CD4-positive, alpha-beta T cell (primary cell): ENCODE measurements at places on chromosomes 1 and 21.

GRCh38 chr1:66350001-66350547 lies 183.9 kb upstream of the SGIP1 start:
- peaks cover 9% of the 10 kb centered on the region for H3K36me3 ChIP-seq
- peak overlapping the region; percentile 8 for H3K4me3 ChIP-seq
- H3K27me3 ChIP-seq = no peaks in the 10 kb centered on the region
- H3K4me1 ChIP-seq = peaks cover 52% of the 10 kb centered on the region
- DNase-seq = peak; percentile 63

DNA sequence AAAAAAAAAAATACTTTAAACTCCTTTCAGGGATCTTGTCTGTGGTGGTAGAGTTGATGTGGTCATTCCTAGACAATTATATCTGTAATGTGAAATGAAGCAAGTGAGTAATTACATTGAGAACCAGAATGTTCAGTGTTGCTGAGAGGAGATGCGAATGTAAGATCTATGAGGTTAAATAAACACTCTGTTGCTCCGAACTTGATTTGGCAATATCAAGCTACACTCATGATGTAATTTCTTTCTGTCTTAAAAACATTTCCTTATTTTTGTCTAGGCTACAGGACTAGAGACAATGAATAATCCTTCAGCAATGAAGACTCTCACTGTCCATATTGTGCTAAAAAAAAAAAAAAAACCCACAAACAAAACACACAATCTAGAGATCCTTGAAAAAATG lies 63.1 kb upstream of the IGSF5 start:
- no peak overlapping the region for H3K27ac ChIP-seq
- no peak overlapping the region for H3K4me3 ChIP-seq
- H3K36me3 ChIP-seq = no peaks in the 10 kb centered on the region
- no peaks in the 10 kb centered on the region for H3K27me3 ChIP-seq
- DNase-seq = no peak
- H3K4me1 ChIP-seq = no peaks in the 10 kb centered on the region

DNA sequence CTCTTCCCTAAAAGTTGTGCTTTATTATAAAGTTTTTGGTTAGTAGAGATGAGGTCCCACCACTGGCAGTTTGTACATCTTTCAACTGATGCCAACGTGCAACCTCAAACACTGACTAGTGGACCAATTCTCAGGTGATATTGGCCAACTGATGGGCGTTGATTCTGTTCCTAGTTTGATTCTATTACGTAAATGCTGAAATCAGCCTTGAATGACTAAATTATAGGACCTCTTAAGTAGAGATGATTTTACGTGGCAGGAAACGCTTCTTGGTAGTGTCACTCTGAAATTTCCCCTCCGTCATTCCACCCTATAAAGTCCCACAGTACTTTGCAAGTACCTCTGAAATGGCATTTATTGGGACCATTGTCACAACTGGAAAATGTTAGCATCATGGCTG lies 8.8 kb upstream of the FNDC7 start:
- H3K27ac ChIP-seq = peak overlapping the region; percentile 49
- H3K4me1 ChIP-seq = peaks cover 43% of the 10 kb centered on the region
- no peak for DNase-seq
- peak overlapping the region; percentile 14 for H3K4me3 ChIP-seq
- H3K36me3 ChIP-seq = peaks cover 34% of the 10 kb centered on the region

DNA sequence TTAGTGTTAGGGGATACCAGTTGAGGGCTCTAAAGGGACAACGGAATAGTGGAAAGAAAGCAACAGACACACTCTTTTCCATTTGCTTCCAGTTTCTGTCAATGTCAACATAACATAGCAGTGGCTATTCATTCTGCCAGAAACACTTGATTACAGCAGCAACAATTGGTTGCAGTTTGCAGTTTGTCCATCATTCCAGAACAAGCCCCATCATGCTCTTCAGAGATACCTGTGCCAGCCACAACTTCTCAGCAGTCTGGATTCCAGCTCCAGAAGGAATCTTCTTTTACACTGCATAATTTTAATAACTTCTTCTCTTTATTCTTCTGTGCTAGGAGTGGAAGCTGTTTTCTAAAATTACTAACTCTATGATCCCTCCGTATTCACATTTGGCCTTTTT lies 1521.4 kb downstream of the PLA2G4A start:
- no peak overlapping the region for H3K4me3 ChIP-seq
- DNase-seq = no peak
- no peaks in the 10 kb centered on the region for H3K4me1 ChIP-seq
- H3K27ac ChIP-seq = no peak overlapping the region

DNA sequence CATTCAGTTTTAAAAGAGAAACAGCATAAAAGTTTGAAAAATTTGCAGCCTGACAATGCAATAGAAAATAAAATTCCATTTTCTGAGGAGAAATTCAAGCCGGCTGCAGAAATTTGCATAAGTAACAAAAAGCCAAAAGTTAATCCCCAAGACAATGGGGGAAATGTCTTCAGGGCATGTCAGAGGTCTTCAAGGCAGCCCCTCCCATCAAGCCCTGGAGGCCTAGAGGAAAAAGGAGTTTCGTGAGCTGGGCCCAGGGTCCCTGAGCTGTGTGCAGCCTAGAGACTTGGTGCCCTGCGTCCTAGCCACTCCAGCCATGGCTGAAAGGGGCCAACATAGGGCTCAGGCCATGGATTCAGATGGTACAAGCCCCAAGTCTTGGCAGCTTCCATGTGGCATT lies 74.6 kb downstream of the PIK3R3 start:
- no peak for DNase-seq
- H3K27ac ChIP-seq = no peak overlapping the region
- H3K4me1 ChIP-seq = peaks cover 7% of the 10 kb centered on the region
- no peaks in the 10 kb centered on the region for H3K36me3 ChIP-seq
- H3K4me3 ChIP-seq = no peak overlapping the region

DNA sequence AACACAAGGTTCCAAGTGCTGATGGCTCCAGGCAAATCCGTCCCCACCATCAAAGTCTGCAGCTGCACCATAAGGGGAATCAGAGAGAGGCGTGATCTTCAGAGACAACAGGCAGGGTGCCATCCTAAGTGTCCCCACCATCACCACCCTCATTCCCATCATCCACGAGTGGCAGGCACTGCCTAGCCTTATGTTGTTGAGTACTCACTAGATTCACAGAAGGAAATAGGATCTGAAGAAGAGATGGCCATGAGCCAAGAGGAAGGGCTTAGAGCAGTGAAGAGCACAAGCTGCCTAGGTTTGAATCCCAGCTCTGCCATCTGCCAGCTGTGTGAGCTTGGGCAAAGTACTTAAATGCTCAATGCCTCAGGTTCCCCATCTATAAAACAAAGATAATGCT lies 207.3 kb upstream of the CSF3R start:
- no peak for DNase-seq
- no peak overlapping the region for H3K4me3 ChIP-seq
- peaks cover 25% of the 10 kb centered on the region for H3K27me3 ChIP-seq
- H3K27ac ChIP-seq = no peak overlapping the region

- H3K27me3 ChIP-seq = no peaks in the 10 kb centered on the region
- H3K4me1 ChIP-seq = peaks cover 19% of the 10 kb centered on the region
- DNase-seq = no peak
Observed at GRCh38 chr1:43994794-43995790, 3.7 kb downstream of the CCDC24 start.

- no peak overlapping the region for H3K27ac ChIP-seq
- peaks cover 7% of the 10 kb centered on the region for H3K4me1 ChIP-seq
- no peaks in the 10 kb centered on the region for H3K27me3 ChIP-seq
- no peak for DNase-seq
- peak overlapping the region; percentile 89 for H3K4me3 ChIP-seq
Observed at GRCh38 chr1:180633057-180634056, 1.5 kb downstream of the XPR1 start.

DNA sequence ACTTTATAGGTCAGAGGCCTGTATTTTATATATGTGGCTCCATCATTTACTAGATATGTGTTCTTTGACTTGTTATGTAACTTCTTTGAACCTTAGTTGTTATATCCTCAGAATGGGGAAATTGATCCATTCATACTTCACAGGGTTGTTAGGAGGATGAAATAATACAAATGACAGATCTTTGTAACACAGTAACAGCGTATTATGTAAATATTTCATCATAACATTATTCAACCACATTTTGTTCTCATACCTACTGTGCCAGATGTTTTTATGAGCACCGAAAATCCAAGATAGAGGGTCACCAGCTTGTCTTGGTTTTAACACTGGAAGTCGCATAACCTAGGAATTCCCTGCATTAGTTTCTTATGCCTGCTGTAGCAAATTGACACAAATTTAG lies 3.3 kb downstream of the SUCO start:
- no peak overlapping the region for H3K27ac ChIP-seq
- H3K27me3 ChIP-seq = no peaks in the 10 kb centered on the region
- H3K4me3 ChIP-seq = no peak overlapping the region
- H3K36me3 ChIP-seq = no peaks in the 10 kb centered on the region
- no peak for DNase-seq

- no peaks in the 10 kb centered on the region for H3K36me3 ChIP-seq
- H3K27ac ChIP-seq = no peak overlapping the region
- no peaks in the 10 kb centered on the region for H3K4me1 ChIP-seq
- no peak overlapping the region for H3K4me3 ChIP-seq
Observed at GRCh38 chr1:48677306-48678287, 99.1 kb downstream of the BEND5 start.

DNA sequence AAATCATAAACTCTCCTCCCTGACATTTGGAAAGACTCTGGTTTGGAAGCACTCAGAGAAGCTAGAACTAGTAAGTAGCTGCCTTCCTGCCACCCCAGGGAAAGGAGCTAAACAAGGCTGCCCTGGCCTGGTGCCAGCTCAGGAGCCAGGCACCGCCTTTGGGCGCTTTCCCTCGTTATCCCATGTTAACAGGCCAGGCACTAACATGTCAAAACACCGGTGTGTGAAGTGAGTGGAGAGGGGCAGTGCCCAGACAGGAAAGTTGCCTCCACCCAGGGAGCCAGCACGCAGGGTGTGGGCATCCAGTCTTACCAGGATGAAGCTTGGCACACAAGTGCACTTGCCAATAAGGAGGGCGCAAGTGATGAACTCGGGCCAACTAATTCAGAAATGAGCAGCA lies 346.8 kb downstream of the RRAGC start:
- H3K27me3 ChIP-seq = peaks cover 4% of the 10 kb centered on the region
- DNase-seq = no peak
- no peaks in the 10 kb centered on the region for H3K36me3 ChIP-seq
- no peaks in the 10 kb centered on the region for H3K4me1 ChIP-seq

DNA sequence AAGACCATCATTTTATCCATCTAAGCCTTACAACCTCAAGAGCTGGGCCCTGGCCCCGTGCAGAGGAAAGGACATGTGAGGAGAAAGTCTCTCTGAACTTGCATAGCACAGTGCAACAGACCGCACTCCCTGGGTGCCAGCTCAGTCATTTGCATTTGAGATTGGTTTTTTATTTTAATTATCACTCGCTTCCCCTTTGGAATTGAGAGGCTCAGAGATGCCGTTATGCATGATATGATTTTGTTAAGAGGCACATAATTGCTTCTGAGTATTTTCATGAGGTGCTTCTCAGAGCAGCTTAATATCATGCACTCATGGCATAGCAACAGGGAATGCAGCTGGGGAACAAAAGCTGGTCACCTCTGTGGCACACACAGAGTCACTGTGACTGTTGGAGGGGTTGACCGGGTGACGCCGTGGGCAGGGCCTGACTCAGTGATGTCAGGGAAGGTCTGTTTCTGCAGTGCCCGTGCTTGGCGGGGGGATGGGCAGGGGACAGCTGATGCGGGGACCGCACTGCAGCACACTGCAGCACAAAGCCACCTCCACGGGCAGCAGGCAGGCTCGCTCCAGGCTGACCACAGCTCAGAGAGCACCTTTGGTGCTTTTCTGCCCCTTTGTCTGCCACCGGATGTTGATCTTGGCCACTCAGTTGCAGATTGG lies 43.2 kb upstream of the VAMP3 start:
- peaks cover 5% of the 10 kb centered on the region for H3K4me1 ChIP-seq
- no peak for DNase-seq
- H3K27ac ChIP-seq = no peak overlapping the region
- no peaks in the 10 kb centered on the region for H3K36me3 ChIP-seq
- no peaks in the 10 kb centered on the region for H3K27me3 ChIP-seq

- H3K27me3 ChIP-seq = no peaks in the 10 kb centered on the region
- no peak overlapping the region for H3K27ac ChIP-seq
- no peak overlapping the region for H3K4me3 ChIP-seq
- H3K36me3 ChIP-seq = no peaks in the 10 kb centered on the region
Observed at GRCh38 chr1:24308365-24309015, 10.7 kb upstream of the GRHL3 start.

GRCh38 chr1:30225357-30225756 lies 498.0 kb downstream of the MATN1 start:
- H3K4me1 ChIP-seq = no peaks in the 10 kb centered on the region
- H3K27me3 ChIP-seq = peaks cover 2% of the 10 kb centered on the region

GRCh38 chr1:115652236-115652788 lies 10.5 kb downstream of the VANGL1 start:
- H3K4me1 ChIP-seq = peaks cover 3% of the 10 kb centered on the region
- H3K27ac ChIP-seq = no peak overlapping the region
- DNase-seq = no peak
- no peaks in the 10 kb centered on the region for H3K27me3 ChIP-seq
- no peaks in the 10 kb centered on the region for H3K36me3 ChIP-seq
- no peak overlapping the region for H3K4me3 ChIP-seq

DNA sequence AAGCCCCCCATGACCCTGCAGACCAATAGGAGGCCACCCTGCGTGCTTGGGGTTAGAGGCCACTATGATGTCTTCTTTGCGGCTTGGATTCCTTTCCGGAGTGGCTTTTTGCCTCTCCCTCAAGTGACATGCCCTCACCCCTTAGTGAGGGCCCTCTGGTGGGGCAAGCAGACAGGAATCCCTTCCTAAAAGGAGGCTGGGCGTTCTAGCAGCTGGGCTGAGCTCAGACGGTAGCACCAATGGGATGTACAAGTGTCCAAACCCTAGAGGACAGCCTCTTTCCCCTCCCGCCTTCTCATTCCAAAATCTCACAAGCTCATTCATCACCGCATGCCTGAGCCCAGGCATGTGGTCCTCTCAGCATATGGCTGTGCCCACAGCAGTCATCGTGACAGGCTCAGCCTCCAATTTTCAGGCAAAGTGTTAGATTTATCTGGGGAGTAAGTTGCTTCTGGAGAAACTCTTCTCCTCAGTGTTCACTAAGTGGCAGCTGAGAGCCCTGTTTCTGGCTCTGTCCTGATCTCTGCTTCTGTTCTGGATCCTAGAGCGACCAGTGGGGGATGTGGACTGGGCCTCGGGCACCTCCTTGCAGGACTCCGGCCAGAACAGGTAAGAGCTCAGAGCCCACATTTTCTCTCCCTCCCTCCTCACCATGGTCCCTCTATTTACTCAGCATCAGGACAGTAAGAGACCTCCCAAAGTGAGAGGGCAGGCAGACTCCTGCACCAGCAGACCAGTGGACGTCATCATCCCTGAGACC lies 4.8 kb downstream of the KIAA1614 start:
- H3K27me3 ChIP-seq = peaks cover 7% of the 10 kb centered on the region
- no peak overlapping the region for H3K4me3 ChIP-seq
- no peaks in the 10 kb centered on the region for H3K36me3 ChIP-seq
- H3K4me1 ChIP-seq = no peaks in the 10 kb centered on the region
- DNase-seq = no peak

GRCh38 chr21:45899317-45900033 lies 82.1 kb upstream of the COL6A1 start:
- H3K27me3 ChIP-seq = no peaks in the 10 kb centered on the region
- no peak overlapping the region for H3K27ac ChIP-seq
- H3K4me3 ChIP-seq = no peak overlapping the region
- DNase-seq = no peak
- H3K4me1 ChIP-seq = peaks cover under 1% of the 10 kb centered on the region
